GM06990 (cell line): ENCODE measurements at places on chromosomes 5 and 9.

- DNase-seq = no peak
Measured at GRCh38 chr9:120937127-120937526, 10.5 kb upstream of the TRAF1 start.

DNA sequence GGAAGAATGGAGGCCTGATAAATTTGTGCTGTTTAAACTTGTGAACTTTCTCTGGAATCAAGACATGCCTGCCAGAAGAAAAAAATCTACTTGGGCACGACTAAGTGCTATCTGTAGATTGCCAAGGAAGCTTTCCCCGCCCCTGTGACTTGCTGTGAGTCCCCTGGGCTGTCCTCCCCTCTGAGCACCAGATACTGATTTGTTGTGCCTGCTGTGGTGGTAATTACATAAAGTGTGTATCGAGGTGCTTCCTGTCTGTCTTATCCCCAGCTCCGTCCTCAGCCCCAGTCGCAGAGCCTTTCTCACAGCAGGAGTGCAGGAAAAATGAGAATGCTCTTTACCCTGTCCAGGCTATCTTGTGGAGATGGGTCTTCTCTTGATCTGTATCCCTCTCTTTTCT is 53.9 kb downstream of the TRIO start:
- DNase-seq = no peak

- no peak for DNase-seq
Measured at GRCh38 chr9:100108559-100108958, 9.5 kb downstream of the INVS start.

GRCh38 chr9:86605303-86605702 is 251.1 kb upstream of the TUT7 start:
- no peak for DNase-seq

DNA sequence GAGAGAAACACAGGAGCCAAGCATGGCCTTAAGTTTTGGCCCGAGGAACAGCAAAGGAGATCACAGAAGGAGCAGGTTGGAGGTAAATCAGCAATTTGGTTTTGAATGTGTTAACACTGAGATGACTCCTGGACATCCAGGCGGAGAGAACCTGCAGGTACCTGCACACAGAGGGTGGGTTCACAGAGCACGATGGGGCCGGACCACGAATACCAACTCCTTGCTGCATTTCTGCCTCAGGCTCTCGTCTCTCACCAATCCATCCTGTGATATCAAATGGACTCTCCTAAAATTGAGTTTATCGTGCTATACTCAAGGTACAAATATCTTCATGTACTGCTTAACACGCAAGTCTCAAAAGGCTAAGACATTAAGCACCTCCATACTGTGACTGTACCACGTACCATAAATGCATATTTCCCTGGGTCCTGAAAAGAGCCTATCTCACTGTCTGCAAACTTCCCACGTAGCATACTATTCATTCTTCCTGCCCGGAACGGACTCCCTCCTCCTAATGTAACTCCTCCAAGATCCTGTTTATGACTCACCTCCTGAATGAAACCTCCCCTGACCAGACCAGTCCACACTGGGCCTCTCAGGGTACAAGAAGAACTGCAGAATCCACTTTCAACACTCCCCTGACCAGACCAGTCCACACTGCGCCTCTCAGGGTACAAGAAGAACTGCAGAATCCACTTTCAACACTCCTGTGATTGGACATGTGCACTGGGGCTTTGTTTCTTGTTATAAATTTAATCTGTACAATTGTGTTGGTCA is 380.8 kb upstream of the RFX3 start:
- DNase-seq = no peak

- no peak for DNase-seq
Measured at GRCh38 chr9:101388507-101388993, 3.7 kb upstream of the BAAT start.

DNA sequence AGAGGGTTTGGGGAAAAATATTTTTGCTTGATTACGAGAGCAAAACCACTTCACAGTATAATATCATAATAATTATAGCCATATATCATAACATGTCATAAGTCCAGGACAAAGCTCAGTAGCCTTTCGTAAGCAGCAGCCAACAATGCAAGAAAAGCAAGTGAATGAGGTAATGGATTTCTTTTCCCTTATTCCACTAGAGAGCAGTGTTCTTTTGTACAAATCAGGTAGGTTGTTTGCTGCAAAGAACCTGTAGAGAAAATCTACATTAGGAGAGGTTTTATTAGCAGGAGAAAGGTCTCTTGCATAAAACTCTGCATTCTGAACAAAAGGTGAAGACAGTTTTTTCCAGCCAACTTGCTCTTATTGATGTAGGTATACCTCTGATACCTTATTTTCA is 1033.4 kb downstream of the TLE4 start:
- DNase-seq = no peak

- no peak for DNase-seq
Measured at GRCh38 chr5:128384068-128384467, 154.0 kb downstream of the FBN2 start.

- DNase-seq = no peak
Measured at GRCh38 chr9:85040821-85041465, 371.4 kb downstream of the NTRK2 start.

GRCh38 chr9:90511711-90512110 is 130.9 kb downstream of the DIRAS2 start:
- no peak for DNase-seq

GRCh38 chr5:72441094-72441723 is 66.0 kb downstream of the ZNF366 start:
- DNase-seq = no peak

DNA sequence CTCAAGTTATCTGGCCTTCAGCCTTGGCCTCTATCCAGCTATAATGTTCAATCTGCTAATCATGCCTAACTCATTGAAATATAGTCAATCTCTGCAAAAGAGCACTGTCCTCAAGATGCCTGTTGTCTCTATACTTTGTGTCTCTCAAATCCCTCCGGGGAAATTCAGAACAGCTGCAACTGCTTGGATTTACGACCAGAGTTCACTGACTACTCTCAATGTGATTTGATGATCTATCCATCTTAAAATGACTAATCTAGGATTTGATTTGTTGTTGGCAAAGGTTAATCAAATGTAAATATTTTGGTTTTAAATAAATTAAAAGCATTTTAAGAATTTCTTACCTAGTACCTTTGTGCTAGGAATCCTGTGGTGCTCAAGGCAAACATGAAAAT is 40.9 kb downstream of the SVEP1 start:
- no peak for DNase-seq

DNA sequence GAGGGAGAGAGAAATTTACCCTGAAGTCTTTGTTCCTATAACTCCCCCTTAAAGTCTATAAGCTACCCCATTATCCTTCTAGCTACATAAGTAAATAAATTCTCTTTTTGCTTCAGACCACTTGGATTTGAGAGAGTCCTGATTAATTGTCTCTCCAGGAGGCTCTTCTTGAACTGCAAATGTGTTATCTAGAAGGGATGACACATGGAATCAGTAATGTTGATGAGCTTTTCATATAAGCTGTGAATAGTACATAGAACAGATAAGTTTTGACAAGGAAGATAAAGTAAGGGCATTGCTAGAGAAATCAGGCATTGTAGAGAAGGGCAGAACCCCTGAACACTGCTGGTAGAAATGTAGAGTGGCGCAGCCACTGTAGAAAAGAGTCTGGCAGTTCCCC is 42.5 kb upstream of the GNPDA1 start:
- DNase-seq = no peak

- DNase-seq = no peak
Measured at GRCh38 chr9:4086119-4087090, 213.5 kb downstream of the GLIS3 start.

- DNase-seq = no peak
Measured at GRCh38 chr9:96026655-96027213, 151.2 kb downstream of the ERCC6L2 start.

DNA sequence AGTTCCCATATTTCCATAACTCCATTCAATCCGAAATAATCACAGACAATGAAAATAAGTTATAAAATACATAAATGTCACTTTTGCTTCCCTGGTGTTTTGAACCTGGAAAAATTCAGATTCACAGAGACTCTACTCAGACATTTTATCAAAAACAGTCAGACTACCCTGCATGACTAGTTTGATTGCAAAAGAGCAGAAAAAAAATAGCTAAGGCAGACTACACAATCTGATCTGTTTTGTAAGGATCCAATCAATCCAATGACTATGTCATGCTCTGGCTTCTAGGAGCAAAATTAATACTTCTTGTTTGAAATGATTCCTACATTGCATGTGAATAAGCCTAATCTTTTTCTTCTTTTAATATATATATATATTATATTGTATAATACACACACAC is 1262.6 kb downstream of the EFNA5 start:
- DNase-seq = no peak

DNA sequence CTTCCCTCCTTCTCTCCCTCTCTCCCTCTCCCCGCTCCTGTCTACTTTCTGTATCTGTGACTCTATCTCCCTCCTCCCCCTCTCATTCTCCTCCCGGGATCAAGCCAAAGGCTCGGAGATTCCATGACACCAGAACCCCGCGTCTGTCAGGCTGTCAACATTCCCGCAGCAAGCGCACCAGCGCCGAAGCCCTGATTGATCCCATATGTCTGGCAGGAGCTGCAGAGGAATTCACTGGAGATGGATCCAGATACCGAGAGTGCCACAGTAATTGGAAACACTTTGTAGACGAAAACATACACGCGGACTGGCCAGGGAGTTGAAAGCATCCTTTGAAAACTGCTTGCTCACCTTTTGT is 300 bp upstream of the SVEP1 start:
- DNase-seq = no peak

DNA sequence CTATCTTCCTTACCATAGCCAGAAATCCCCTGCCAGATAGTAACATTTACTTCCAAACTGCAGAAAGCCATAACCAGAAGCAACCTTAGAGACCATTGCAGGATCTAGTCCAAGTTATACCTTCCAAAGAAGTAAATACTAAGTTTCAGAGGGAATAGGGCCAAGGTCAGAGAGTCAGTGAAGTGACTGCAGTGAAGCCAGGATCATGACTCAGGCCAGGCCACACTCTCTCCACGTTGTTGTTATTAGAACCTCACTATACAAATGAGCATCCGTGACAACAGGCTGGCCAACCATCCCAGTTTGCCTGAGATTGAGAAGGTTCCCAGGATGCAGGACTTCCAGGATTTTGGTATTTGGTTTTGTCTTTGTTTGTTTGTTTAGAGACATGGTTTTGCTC is 11.3 kb downstream of the ERAP1 start:
- no peak for DNase-seq

DNA sequence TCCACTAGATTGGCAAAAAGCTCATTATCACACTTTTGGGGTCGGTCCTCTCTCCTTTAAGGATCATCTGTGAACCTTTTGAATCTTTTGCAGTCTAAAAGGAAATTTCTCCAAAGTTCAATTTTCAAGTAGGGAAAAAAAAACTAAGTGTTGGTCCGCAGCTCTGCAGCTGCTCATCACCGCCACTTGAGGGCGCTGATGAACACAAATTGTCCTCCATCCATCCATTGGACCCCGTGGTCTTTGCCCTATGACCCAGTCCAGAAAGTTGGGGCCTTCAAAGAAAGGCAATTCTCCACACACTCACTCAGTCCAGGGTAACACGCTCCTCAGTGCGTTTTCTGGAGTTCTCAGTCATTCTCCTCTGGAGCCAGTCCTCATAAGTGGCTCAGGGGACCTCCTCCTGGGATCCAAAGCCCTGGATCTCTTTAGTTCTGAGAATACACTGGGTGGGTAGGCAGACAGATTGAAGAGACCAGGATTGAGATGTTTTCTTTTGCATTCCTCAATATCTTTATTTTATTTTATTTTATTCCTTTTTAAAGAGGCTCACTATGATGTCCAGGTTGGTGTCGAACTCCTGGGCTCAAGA is 63.6 kb upstream of the SLC28A3 start:
- no peak for DNase-seq
